Stimulated activated CD8-positive, alpha-beta memory T cell treated with anti-CD3 and anti-CD28 coated beads, Interleukin-2, amount 100 ng/mL, for 1 hour (primary cell): ENCODE measurements at places on chromosomes 1 and 21.

DNA sequence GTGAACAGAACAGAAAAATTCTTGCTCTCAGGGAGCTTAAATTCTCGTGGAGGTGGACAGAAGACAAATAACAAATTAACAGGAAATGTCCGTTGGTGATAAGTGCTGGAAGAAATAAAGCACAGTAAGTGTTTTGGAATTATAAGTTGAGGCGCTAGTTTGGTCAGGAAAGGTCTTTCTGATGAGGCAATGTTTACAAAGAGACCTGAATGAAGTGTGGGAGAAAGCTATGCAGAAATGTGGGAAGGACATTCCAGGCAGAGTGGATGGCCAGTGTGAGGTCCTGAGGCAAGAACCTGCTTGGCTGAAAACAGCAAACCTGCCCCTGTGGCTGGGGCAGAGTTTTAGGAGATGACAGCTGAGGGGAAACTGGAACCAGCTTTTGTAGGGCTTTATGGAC, 23.3 kb downstream of the NGF start:
- no peak for DNase-seq

DNA sequence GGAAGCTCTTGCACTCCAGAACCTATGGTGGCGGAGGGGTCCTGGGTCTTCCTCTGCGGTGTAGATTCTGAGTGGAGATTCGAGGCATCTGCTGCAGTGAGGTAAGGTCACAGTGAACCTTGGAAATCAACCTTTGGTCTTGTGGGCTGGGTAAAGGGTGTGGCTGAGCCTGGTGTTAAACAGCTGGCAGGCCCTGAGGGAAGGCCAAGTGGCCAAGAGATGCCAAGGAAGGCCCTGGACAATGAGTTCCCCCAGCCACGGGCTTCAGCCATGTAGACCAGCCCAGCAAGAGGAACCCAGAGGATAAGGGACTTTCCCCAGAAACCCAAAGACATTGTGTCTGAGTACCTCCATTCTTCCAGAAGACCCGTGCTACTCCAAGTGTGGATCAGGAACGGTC, 137.2 kb upstream of the ETS2 start:
- no peak for DNase-seq

DNA sequence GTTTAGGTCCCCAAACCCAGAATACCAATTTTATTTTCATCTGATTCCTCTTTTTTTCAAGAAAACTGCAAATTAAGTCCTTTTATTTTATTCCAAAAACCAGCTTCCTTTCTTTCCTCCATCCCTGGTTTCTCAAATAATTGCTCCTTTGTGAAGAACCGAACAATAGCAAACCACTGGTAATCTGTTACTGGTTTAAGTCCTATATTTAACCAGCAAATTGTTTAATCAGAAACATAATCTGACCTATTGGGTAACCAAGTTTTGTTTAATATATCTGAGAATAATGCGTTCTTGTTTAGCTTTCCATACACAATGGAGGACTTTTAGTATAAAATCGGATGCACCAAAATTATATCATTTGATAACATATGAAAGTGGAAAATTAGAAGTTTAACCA, 13.2 kb upstream of the DDR2 start:
- DNase-seq, result no peak

GRCh38 chr1:38061883-38062328, 15.3 kb upstream of the POU3F1 start:
- DNase-seq, result no peak

DNA sequence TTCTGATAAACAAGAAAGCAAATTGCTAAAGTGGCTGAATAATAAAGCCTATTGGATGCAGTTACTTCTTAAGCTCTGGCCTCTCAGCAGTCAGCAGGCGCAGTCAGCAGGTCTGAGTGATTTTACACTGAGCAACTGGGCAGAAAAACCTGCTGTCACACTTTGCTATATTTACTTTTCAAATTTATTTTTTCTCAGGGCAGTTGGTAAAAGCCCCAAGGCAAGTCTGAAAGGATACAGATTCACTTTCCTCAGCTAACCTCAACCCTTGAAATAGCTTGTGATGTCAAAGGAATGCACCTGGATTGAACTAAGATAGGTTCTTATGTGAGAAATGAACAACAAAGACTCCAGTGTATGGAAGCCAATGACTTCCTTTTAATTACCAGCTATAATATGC, 34.0 kb downstream of the ATP5PF start:
- no peak for DNase-seq

DNA sequence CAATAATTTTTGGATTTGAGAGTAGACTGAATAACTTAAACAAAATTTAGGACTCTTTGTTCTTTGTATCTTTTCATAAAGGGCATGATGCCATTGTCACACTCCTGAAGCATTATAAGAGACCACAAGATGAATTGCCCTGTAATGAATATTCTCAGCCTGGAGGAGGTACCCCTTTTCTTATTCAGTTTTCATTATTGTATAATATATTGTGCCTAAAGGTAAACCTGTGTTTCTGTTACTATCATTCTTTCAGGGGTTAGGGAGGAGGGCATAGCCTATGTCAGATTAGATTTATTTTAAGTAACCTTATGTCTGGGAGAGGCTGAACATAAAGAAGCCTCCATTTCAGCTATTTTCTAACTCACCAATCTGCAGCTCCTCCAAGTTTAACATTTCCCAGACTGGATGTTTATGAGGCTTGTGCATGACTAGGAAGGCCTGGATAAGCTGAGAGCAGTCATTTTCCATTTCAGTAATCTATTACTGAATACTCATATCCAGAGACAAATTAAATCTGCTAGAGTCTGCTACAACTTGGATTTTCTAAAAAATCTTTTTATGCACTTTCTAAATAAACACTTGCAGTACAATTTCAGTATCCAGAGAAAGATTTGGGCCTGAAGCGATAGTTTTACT, 132.1 kb downstream of the TNNI3K start:
- DNase-seq, result no peak

DNA sequence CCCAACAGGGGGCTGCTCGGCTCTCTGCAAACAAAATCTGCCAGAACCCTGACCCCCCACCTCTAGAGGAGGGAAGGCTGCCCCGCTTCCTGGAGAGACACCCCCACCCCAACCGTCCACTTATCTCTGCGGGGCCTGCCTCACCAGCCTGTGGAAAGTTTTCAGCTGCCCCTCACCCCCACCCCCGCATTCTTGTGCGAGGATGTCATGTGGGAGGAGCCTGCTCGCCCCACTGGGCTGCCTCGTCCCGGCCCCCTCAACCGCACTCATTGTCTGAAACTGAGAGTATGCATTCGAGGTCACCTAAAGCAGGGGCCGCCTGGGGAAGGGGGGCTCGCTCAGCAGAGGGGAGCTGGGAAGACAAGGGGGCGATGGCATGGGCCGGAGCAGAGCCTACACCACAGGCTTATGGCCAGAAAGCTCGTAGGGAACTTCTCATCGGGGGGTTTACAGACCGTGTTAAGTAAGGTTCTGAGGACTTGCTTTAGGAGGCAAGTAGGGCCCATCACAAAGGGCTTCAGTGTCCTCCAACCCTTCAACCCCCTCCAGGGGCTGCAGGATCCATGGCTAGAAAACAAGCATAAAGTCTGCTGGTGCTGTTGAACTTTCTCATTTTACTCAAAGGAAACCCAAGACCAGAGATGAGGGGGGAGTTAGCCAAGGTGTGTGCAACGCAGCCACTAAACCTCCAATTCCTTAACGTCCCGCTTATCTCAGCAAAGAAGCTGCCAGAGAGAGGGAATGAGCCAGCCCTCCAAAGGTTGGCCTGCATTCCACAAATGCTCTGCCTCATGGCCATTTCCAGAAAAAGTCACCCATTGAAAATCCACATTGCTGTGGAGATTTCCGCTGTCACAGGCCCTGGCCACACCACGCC, 9.4 kb downstream of the EPHA2 start:
- no peak for DNase-seq

- no peak for DNase-seq
These were observed 696.7 kb downstream of the PTPRU start for GRCh38 chr1:29933067-29933466.

DNA sequence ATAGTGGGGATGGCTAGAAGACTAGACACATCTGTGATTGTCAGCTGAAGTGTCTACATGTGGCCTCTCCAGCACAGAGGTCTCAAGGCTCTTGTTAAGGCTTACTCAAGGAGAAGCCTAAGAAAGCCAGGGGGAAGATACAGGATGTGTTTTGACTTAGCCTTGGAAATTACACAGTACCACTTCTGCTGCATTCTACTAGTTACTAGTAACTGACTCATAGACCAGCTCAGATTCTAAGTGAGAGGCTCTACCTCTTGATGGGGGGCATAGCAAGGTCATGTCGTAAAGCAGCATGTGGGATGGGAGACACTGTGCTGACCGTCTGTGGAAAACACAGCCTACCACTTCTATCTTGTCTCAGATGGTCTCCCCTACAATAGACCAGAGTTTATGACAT, 99.5 kb downstream of the UBE2U start:
- no peak for DNase-seq

- no peak for DNase-seq
These were observed 59.8 kb downstream of the ADCY10 start for GRCh38 chr1:167854184-167854583.

GRCh38 chr1:207913951-207914350, 3.0 kb upstream of the CD34 start:
- no peak for DNase-seq

DNA sequence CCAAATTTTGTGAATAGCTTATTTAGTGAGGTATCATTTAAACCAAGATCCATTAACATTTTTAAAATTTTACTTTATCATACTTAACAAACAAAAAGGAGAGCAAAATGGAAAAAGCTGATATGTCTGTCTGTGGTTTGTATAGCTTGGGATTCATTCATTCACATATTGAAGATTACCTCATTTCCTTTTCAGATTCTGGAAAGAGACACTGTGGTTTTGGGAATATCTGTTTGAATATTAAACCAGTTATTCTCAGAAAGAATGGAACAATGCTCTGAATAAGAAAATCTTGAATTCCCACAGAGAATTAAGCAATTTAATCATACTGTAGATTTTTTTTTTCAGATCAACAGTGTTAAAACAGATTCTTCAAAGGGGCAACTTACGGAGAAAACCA, 93.8 kb upstream of the PRDX6 start:
- no peak for DNase-seq

- no peak for DNase-seq
These were observed 302.7 kb downstream of the SIPA1L2 start for GRCh38 chr1:232327269-232327668.

DNA sequence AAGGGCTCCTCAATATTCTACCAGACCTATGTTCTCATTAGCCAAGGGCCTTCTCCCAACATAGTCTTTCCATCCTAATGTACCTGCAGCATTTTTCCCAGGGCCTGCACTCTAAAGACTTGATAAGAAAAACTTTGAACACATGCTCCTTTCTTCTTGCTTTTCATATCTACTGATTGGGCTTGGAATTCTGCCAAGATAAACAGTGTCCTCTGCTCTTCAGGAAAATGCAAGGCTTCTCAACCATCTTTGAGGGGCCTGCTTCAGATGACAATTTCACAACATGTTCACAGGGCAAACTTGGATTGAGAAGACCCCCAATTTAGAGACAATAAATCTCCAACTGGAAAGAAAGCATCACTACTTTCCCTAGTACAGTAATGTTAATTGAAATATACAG, 25.8 kb upstream of the PPT1 start:
- DNase-seq, result no peak

DNA sequence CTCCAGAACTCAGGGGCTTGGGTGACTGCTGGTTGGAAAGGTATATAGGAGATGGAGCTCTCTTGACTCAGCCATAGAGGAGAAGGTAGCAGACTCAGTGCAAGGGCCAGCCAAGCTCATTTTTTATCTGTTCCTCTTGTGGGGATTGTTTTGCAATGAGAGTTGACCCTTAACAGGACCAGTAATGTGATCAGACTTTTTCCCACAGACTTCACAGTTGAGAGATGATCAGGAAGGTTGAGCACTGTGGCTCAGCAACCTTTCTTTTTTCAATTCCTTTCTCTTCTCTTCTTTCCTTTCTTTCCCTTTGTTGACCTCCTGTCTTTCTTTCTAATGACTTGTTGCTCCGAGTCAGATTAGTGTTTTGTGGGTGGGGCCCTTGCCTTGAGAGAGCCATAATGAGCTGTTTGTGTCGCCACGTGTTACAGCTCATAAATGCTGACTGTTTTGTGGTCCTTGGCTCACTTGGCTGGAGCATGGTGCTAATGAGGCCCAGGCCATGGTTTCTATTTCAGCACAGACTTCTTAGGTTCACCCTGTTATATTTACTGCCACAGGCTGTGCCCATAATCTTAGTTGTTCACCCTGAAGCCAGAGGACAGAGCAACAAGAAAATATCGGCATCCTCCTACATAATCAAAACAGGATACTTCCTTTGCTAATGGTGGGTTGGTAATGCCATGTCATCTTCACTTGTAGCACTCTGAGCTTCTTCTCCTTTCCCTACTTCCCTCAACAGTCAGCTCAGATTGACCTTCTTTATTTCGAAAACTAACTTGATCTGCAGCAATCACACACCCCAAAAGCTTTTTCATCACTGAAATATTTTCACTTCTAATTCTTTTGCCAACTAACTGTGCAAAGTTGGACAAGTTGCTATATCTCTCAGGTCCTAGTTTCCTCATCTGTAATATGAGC, 13.9 kb downstream of the ADAM30 start:
- no peak for DNase-seq

DNA sequence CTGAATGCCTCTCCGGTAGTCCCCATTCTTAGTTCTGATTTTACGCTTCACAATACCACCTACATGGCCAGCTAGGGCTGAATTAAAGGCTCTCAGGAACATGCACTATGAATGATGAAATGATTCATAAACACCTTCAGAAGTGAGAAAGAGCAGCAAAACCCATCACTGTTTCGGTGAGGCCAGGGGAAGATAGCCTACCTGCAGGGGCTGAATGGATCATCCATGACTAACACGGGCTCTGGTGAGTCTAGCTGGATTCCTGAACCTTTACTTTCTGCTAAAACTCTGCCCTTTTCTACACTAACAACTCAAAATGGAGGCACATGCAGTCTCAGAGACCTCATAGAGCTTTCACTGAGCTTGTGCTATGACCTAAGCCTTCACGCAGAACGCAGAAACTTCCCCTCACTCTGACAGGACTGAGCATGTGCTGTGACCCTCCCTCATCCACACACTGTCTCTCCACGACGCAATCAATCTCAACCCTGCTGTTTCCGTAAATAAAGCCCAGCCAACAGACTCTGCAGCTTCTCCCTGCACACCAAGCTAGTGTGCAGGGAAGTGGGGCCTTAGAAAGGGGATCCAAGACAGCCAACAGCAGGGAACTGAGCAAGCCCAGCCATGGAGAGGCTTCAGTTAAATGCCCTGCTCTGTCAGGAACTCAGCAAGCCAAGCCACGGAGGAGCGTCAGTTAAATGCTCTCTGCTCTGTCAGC, 207.8 kb downstream of the SLC45A1 start:
- peak; percentile 15 for DNase-seq

- no peak for DNase-seq
These were observed 39.7 kb upstream of the IPO9 start for GRCh38 chr1:201789245-201789644.

DNA sequence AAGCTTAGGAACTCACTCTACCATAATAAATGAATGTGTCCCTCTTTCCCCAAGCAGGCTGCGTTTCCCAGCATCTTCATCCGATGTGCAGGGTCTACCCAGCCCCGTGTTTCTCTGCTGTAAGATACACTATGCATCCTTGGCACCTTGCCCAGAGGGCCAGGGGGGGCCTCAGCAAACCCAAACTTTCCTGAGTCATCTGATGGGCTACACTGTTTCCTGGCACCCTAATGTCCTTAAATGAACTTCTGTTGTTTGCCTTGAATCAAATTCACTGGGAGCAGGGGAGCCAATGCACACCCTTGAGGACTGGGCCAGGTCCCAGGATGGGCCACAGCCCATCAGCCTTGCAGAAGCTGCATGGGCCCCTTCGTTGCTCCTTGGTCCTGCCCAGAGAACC, 145.5 kb downstream of the IGSF21 start:
- no peak for DNase-seq
